ENCODE measurements at places on chromosomes 6 and 20. TPM values are rescaled to one million over a fixed set of nuclear protein-coding genes. Genes with fewer than 3 reads are reported as not detected.

GRCh38 chr20:3374296-3374695 lies 33.2 kb downstream of the DNAAF9 start:
- no peak for DNase-seq

- DNase-seq, result no peak
These were observed 31.1 kb downstream of the CEBPB start for GRCh38 chr20:50221501-50222308.

- DNase-seq, result no peak
These were observed 12.7 kb downstream of the PKHD1 start for GRCh38 chr6:52074716-52075115.

DNA sequence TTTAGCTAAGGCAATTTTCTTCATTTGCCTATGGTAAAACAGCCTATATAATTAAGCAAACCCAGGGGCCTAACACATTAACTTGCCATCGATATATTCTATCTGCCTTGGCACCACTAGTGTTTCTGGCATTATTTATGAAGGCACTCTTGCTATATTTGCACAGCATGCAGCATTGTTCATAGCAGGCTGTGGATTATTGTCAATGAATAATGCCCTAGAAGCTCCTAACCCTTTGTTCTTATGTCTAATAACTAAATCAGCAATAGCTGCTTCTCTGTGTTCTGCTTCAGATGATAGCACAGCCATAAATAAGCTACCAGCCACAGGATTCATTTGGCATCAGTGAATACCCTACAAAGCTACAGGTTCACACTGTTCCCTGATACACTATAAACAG lies 254.8 kb upstream of the STXBP5 start:
- no peak for DNase-seq

- no peak for DNase-seq
These were observed 585.3 kb upstream of the MAN1A1 start for GRCh38 chr6:119934816-119935215.

DNA sequence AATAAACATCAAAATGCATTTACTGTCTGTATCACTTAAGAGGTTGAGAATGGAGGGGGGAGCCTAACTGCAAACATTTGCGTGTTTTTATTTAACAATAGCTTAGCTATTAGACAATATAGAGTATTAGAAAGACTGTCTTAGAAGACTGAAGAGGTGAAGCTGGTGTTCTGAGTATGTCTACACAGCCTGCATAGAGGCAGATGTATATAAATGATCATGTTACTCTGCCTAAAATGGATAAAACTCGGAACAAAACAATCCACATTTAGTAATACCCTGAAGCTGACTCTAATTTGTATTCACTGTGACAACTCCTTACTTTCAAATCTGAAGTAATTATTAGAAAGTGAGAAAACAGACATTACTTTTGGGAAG lies 181.9 kb downstream of the GMPR start:
- no peak for DNase-seq

GRCh38 chr6:43628393-43629103 lies 516 bp downstream of the GTPBP2 start:
- no peak for DNase-seq

- no peak for DNase-seq
These were observed 321.9 kb upstream of the CDH4 start for GRCh38 chr20:60930023-60930790.

DNA sequence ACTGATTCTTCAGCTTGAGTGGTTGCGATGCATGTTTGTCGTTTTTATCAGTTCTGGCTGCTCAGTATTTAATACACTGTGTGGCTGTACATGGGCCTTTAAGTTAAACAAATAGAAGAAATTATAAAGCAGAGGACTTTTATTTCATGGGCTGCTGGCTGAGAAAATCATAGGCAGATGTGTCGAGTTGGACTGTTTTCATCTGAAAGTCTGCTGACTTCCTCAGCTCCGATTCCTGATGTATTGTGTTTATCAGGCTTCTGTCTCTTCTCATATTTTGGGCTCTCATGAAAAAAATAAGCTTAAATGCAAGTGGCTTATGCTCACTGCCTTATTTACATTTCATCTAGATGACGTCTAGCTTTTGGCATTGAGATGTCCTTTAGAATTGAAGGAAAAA lies 129.5 kb upstream of the GGTLC1 start:
- no peak for DNase-seq

- no peak for DNase-seq
These were observed 224.2 kb downstream of the SYNDIG1 start for GRCh38 chr20:24693466-24694156.

GRCh38 chr6:149642829-149643580 lies 5.5 kb downstream of the KATNA1 start:
- DNase-seq, result no peak

- DNase-seq, result no peak
These were observed 1515.1 kb downstream of the HACE1 start for GRCh38 chr6:103344554-103345163.

DNA sequence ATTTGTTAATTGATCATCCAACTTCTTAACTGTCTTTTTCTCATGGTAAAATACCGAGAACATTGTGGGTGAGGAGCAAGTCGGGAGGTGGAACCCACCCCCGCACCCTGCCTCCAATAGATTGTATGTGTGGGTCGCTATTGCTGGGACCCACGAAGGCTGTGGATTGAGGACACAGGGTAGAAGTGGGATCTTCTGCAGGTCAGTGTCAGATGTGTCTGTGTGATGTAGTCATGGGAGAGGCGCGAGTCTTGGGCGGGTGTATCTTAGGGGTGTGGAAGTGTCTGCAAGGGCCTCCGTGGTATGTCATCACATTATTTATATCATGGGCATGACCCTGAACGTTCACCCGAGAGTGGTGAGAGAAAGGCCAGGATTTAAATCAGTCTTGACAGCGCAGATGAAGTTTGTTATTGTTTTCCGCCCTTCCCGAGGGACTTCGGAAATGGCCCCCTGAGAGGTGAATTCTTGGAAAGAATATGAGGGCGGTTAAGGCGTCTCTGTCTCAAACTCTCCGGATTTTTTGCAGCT lies 472 bp upstream of the PAQR8 start:
- no peak for DNase-seq

GRCh38 chr20:37643400-37643799 lies 50.4 kb upstream of the CTNNBL1 start:
- no peak for DNase-seq

- DNase-seq, result no peak
These were observed 28.0 kb upstream of the SLC17A3 start for GRCh38 chr6:25902071-25902470.

DNA sequence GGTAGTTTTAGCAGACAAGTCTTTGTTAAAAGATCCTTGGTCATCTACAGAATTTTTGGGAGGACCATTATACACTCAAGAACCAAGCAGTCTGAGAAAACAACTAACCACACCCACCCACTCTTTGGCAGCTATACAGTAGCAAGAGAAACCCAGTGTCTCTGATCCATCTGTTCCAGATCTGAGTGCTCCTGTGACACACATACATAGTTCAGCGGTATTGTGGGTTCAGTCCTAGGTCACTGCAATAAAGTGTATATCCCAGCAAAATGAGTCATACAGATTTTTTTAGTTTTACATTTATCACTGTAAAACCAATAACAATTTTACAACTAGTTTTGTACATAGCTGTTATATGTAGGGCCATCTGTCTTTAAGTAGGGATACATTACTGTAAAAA lies 47.4 kb upstream of the PAK5 start:
- DNase-seq, result no peak

- no peak for DNase-seq
These were observed 1358.6 kb upstream of the GJE1 start for GRCh38 chr6:140774080-140774505.

GRCh38 chr6:168712993-168713392 lies 272.0 kb downstream of the SMOC2 start:
- DNase-seq, result no peak

GRCh38 chr6:4907602-4908001 lies 96.2 kb downstream of the RPP40 start:
- DNase-seq, result no peak

The SLC17A1 gene
- total RNA-seq, result not detected

The MAS1 gene
- not detected for total RNA-seq

The SLC26A8 gene
- total RNA-seq, result 5.3 TPM

The SLC16A10 gene
- total RNA-seq, result 13.6 TPM

The SIRPD gene
- total RNA-seq, result not detected

The POU5F1 gene
- not detected for total RNA-seq

The GNMT gene
- total RNA-seq, result not detected

The CTAGE9 gene
- total RNA-seq, result not detected

The TNNC2 gene
- 1.2 TPM for total RNA-seq

The RAB44 gene
- total RNA-seq, result not detected

The DNMT3B gene
- 4.8 TPM for total RNA-seq

The CAGE1 gene
- total RNA-seq, result under 0.01 TPM

All from occipital lobe (tissue), 3 donors.